ENCODE measurements at places on chromosomes 13 and 19.

- DNase-seq: no peak
Measured at GRCh38 chr13:108322206-108322824, 52.8 kb downstream of the TNFSF13B start.

GRCh38 chr13:114339857-114340534 is 25.7 kb downstream of the CHAMP1 start:
- DNase-seq: peak; percentile 60

DNA sequence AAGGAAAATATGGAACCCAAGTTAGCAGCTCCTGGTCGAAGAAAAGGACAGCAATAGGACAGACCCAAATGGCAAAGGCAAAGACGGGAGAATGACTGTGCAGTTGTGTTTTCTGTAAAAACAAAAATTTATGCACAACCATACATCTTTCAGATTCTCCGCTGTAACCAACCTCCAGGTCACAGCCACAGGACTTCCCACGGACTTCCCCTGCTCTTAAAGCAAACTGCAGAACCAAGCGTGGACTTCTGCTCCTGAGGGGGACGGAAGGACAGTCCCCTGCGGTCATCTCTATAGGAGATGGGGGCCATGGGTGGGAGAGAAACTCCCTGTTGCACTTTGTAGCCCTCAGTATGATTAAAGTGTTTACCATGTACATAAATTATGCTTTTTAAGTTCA is 2.5 kb downstream of the GRTP1 start:
- DNase-seq: no peak

- no peak for DNase-seq
Measured at GRCh38 chr13:67048084-67048820, 181.9 kb downstream of the PCDH9 start.

GRCh38 chr19:46579361-46579879 is 21.7 kb upstream of the CALM3 start:
- DNase-seq: peak; percentile 78

DNA sequence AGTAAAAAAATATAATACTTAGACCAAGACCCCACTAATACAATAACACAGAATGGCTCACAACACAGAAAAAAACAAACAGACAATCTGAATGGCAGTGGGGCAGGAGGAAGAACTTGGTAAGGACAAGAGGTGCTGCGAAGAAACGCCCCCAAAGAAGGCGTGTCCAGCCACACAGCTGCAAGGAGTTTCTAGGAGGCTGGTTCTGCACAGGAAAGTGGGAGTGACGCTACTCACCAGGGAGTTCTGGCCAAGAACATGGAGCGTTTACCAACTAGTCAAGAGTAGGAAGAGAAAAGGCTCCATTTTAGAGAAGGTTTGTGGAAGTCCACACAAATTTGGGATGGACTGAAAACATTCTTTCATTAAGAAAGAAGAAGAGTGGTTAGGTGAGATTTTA is 95.3 kb upstream of the SLC15A1 start:
- no peak for DNase-seq

- DNase-seq: no peak
Measured at GRCh38 chr13:110983241-110983640, 68.4 kb upstream of the ANKRD10 start.

GRCh38 chr13:113791226-113791625 is 32.2 kb downstream of the TMEM255B start:
- DNase-seq: no peak

DNA sequence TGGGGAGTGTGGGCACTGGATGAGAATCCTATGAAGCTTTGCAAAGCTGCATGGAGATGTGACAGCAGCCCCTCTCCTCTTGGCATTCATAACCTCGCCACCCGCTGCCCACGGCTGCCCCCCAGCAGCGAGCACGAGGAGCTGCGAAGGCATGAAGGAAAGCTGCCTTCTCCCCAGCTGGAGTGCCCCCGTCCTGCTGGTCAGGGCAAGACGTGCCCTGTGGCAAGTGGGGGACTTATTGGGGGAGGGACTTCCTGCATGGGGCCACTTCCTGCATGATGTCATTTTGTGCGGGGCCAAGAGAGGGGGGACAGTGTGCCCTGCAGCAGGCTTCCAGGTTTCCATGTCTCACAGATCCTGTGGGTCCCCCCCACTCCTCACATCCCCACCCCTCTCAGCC is 85.9 kb downstream of the TSHZ3 start:
- no peak for DNase-seq

DNA sequence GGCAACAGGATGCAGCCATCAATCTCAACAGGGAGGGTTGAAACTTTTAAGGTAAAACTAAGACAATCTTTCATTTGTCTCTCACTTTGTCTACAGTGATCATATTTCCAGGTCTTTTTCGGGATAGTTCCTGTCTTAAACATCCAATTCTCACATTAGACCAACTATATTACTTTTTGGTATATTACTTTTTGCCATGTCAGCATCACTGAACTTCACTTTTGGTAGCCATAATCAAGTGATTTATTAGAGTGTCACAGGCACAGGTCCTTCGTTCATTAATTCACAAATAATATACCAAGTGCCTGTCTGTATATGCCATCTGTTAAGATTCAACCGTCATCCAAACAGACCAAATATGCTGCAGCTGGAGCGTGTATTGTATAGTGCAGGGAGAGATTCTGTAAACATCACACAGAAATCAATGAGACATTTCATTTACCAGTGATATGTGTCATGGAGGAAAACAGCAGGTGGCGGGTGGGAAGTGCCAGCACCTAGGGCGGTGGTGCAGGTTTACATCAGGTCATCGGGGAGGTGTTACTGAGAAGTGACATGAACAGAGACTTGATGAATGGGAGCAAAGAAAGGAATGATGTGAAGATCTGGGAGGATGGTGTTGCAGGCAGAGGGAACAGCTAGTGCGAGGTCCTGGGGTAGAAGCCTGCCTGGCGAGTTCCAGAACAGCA is 24.9 kb downstream of the ARHGEF7 start:
- no peak for DNase-seq

DNA sequence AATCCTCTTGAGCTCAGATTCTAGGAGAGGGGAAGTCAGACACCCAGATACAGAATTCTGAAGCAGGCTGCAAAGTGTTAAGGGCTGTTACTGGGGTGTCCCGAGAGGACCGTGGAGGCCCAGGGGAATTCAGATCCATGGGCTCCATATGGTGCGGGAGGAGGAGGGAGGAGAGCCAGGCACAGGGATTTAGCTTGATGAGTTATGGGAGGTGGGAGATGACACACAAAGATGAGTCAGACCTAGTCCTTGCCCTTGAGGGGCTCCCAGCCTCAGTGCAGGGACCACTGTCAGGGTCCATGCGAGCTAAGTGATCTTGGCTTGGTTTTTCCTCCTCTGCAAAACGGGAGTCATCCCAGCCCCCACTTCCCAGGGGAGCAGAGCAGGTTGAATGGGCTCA is 14.4 kb upstream of the GIPR start:
- DNase-seq: no peak

DNA sequence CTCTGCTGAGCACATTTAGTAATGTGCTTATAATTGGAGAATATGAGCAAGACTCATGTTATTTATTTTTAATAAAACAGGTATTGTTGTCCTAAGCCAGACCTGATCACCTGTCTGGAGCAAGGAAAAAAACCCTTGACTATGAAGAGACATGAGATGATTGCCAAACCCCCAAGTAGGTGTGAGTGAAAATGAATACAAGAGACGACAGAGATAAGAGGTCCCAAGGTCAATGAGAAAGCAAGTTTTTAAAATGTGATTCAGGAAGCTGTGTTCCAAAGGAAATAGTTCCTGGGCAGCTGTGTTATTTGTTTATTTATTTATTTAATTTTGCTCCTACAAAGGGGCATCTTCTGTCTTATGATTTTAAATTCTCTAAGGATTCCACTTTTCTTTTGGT is 83.1 kb downstream of the ZNF486 start:
- no peak for DNase-seq

GRCh38 chr13:23679220-23679619 is 109.0 kb downstream of the TNFRSF19 start:
- peak; percentile 38 for DNase-seq

DNA sequence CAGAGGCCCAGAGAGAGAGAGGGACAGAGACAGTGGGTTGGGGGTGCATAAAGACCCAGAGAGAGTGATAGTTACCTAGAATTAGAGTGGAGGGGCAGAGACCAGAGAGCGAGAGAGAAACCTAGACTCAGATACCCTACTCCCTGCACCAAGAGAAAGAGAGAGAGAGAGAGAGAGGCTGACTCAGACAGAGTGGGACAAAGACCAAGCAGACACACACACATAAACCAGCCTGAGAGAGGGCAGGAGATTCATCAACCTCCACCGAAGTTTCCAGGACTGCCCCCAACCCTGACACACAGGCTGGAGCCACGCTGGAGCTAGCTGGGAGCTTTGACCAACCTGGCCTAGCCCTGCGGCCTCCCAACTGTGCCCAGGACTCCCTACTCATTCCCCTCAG is 12.9 kb downstream of the SYT3 start:
- no peak for DNase-seq

DNA sequence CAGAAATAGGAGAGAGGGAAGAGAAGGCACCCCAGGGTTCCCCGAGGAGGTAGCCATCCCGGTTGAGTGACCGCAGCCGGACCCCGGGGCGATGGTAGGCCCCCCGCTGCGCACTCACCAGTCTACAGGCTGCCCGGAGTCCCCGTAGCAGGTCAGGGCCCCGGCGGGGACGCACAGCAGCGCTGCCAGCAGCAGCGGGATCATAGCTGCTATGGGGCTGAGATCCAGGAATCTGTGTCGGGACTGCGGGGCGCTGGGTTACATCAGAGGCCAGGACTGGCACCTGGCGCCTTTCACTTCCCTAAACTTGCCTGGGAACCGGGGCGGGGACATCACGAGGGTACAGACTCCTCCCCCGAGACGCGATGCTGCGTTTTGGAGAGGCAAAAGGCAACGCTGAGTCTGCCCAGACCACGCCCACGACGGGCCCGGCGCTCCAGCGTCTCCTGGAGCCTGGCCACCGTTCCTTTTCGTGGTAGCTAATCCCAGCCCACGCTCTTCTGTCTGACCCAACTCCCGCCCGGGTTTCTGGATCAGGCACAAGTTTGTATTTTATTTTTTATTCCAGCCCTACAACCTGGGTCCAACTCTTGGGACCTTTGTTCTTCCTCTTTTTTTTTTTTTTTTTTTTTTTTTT is at the start of gene DNASE2:
TSS of gene DNASE2 (minus strand) at position 278 of the 637 bp plus-strand sequence. CDS start at position 204, 74 bp downstream.
- DNase-seq: peak; percentile 95

DNA sequence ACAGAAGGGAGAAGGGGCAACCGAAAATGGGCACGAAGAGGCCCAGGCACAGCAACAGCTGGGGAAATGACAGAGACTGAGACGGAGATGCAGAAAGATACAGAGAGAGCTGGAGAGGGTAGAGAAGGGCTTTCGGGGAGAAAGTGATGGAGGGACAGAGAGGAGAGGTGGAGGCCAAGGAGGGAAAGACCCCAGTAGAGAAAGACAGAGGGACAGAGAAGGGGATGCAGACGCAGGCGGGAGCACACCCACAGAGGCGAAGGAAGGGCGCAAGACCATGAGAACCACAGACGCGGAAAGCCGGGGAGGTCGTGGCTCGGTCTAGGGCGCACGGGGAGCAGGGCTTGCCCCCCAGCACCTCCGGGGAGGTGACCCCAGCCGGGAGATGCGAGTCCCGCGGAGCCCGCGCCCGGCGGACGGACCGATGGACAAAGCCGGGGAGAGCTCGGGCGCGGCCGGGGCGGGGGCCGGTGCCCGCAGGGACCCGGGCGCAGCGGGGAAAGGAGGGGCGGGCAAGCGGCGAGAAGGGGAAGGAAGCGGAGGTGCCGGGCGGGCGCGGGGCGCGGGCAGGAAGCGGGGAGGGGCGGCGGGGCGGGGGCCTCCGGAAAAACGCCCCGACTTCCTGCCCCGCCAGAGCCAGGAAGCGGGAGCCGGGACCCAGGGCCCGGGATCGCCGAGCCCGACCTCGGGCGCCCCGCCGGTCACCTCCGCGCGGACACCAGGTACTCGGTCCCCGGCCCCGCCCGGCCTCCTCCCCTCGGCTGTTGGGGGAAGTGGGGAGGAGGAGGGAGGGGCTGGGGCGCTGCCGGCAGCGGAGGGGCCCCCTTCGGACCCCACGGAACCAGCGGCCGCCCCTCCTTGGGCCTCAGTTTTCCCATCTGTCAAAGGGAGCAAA is at the start of gene ARHGEF1:
TSS of gene ARHGEF1 (plus strand) at position 617 of the 895 bp plus-strand sequence. CDS start 4,899 bp downstream, outside the sequence.
- DNase-seq: peak; percentile 66

DNA sequence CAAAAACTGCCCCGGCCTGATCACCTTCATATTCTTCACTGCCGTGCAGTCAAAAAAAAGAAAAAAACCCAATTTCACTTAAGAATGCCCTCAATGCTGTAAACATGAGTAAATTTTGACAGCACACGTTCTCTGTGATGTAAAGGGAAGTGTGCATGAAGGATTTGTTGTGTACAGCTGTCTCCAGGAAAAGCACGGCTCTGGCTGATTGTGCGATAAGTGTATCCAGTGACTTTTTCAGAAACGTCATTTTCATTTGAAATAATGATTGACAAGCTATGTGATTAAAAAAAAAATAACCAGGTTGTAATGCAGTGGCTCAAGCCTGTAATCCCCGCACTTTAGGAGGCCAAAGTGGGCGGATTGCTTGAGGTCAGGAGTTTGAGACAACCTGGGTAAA is 39.6 kb downstream of the ANKRD10 start:
- no peak for DNase-seq

GRCh38 chr13:100234006-100234405 is 145.1 kb downstream of the PCCA start:
- DNase-seq: no peak

DNA sequence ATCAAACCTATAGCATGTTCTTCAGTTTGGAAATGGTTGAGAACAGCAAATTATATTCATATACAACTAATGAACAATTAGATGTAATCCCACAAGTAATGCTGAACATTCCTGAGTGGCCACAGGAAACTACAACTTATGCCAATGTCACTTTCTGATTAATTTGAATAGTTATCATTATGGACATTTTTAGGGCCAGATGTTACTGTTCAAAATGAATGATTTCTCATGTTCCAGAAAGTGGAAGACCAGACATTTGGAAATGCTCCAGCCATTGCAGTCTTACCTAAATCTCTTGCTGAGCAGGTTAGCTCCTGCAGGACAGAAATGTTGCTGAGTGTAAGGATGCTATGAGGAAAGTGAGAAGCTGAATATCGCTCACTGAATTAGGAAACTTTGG is 819.8 kb downstream of the PCDH9 start:
- DNase-seq: no peak

GRCh38 chr13:45915686-45916439 is 64.3 kb upstream of the SIAH3 start:
- no peak for DNase-seq

GRCh38 chr19:38697197-38697596 is 47.1 kb downstream of the CAPN12 start:
- no peak for DNase-seq

- DNase-seq: no peak
Measured at GRCh38 chr19:17755443-17755890, 4.2 kb downstream of the FCHO1 start.

DNA sequence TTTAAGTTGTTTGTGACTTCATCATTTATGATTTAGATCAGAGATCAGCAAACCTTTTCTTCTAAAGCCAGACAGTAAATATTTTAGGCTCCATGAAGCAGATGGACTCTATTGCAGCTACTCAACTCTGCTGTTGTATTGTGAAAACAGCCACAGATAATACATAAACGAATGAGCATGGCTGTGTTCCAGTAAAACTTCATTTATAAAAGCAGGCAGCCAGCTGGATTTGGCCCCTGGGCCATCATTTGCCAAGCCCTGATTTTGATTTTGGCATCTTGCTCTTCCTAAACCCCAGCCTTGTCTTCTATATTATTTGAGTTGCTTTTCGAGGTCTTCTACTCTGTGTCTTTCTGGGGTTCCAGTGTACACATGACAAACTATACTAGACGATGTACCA is 41.3 kb downstream of the RNASEH2B start:
- DNase-seq: no peak
